Right cardiac atrium (tissue), 5 donors: ENCODE measurements at places on chromosomes 5 and 9. TPM values are rescaled to one million over a fixed set of nuclear protein-coding genes. Genes with fewer than 3 reads are reported as not detected.

DNA sequence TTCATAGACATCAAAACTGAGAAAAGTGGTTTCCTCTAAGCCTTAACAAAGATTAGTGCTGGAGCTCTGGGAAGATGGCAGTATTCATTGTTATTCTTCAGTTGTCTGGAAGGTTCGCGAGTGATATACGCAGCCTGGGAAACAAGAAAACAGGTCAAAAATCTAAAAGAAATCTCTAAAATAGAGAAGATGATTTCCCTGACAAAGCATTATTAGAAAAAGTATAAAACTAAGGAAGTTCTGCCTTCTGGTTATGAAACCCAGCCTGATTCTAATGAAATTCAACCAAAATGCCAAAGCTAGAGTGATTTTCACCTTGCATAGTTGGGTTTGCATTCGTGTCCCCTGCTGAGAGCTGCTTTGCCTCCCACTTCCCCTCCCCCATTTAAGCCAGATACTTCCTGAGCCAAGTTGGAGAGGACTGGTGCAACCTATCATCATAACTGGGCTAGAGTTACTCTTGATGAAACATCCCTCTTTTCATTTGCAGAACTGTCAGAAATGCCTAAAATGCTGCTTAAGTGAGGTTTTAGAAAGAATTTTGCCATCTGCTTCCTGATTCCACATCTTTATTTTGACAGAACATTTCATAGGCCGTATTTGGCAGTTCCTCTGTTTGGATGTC lies 48.4 kb downstream of the NDFIP1 start:
- DNase-seq: no peak

GRCh38 chr5:89929834-89930233 lies 479.7 kb downstream of the CETN3 start:
- DNase-seq: no peak

DNA sequence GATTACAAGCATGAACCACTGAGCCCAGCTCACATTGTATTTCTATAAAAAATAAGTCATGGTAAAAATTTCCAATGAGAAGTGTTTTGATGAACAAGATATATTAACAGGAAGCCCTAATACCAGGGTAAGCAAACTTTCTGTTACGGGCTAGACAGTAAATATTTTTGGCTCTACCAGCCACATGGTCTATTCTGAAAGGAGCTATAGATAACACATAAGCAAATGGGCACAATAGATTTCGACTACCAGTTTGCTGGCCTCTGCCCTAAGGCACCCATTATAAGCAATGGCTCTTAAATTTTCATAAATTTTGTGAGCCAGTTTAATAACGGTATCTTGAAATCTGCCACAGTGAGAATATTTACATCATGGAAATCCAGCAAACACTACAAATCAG lies 8.1 kb downstream of the UBQLN1 start:
- DNase-seq: no peak

DNA sequence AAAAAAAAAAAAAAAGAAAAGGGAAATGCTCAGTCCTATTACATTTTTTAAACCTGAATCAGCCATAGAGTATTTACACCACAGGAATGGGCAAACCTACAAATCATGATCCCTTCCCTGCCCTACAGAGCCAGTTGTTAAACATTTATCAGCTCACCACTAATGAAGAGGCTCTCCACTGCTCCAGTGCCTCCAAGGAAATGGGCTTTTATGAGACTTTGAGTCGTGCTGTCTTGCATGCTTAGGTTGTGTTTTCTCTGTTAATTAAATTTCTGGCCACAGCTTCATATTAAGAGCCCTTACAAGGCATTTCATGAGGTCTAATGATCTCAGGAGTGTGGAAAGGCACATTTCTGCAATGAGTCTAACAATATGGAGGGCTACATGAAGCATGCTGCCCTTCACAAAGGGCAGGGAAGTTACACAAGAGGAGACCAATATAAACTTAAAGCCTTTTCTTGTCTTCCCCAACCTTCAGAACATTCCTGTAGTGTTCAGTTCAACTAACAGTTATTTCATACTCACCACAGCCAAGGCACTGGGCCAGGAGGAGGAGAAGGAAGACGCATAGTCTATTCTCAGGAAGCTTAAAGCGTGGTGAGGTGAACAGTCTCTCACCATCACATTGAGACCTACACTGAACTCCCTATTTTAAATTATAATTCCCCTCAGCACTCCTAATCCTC lies 140.1 kb upstream of the ABCA1 start:
- no peak for DNase-seq

DNA sequence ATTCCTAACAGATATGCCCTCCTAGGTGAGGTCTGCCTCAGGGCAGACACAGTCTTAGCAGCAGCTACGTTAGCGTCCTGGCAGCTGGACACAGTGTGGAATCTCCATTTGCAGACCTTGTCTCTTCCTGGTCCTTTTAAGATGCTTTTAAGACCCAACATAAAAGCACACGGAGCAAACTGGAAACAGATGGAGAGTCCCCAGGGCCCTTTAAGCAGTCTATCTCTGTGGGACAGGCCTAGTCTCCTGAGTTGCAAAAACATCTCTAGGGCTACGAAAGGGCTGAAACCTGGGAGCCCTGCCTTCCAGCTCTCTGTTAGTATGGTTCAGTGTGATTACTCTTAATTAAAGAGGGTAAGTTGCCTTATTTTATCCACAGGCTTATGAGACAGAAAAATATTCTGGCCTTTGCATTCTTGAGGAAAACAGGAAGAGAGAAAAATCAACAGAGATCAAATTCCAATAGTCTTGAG lies 66.0 kb upstream of the GNA14 start:
- DNase-seq: no peak

GRCh38 chr9:109707355-109707754 lies 72.6 kb upstream of the PALM2AKAP2 start:
- DNase-seq: no peak

GRCh38 chr9:76691517-76692313 lies 72.5 kb upstream of the PCA3 start:
- no peak for DNase-seq

Gene BNC2
- total RNA-seq: 114 TPM

Gene ACOT12
- not detected for total RNA-seq

Gene LECT2
- not detected for total RNA-seq

Gene SEMA6A
- 4.7 TPM for total RNA-seq

Gene TMEM174
- total RNA-seq: not detected

Gene EIF4EBP3
- 24.0 TPM for total RNA-seq

Gene PRDM9
- not detected for total RNA-seq

Gene LHX2
- total RNA-seq: not detected
